ENCODE measurements at places on chromosomes 11 and 22. TPM values are rescaled to one million over a fixed set of nuclear protein-coding genes. Genes with fewer than 3 reads are reported as not detected.

DNA sequence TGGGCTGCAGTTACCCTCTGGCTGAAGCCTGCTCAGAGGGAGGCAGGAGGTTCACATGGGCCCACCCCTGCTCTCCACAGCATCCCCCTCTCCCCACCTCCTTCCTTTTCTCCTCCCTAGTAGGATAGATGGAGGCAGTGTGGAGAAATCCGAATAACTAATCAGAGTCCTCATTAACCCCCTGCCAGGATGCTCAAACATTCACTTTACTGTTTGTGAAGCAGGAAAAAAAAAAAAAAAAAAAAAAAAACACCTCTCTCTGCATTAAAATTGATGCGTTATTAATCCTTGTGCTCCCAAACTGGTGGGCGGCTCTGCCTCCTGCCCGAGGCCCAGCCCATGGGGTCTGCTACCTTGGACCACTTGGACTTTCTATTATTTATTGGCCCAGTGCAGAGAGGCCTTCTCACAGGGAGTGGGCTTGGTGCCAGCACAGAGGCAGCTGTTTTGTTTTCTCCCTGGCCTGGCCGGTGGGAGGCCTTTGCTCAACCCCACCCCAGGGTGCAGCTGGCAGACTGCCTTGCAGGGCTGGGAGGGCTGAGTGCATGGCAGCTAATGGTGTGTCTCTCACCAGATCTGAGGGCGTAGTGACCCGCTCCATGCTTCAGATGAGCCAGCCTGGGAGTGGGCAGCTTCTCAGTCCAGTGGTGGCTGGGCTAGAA is 150.7 kb downstream of the PKNOX2 start:
- no peak for DNase-seq

The KLHL35 gene
- 3.1 TPM for total RNA-seq

DNA sequence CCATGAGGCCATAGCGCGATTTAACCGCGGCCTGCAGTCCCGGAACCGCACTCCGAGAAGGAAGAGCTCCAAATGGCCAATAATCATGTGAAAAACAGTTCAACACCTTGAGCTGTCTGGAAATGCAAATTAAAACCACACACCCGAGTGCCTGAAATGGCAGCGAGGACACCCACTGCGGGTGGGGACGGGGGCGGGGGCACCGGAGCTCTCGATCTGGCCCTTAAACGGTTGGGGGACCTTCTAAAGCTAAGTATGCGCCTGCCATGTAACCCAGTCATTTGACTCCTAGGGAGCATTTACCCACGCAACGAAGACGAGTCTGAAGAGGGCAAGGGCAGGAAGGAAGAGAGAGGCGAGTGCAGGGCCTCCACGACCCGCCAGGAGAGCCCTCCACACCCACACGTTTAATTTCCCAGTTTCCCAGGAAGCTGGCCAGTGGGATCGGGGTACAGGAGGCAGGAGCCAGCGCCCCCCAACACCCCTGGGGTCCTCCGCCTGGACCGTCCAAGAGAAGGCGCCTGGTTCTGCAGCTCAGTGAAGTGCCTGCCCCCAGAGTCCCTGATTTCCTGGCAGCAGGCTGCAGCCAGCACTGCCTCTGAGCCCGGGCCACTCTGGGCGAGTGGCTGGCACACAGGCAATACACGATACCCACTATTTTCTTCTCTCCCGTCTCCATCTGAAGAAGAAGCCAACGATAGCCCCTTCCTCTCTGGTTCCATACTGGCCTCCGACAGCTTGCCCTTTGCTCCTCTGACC is 1.7 kb downstream of the TTLL8 start:
- DNase-seq: no peak

DNA sequence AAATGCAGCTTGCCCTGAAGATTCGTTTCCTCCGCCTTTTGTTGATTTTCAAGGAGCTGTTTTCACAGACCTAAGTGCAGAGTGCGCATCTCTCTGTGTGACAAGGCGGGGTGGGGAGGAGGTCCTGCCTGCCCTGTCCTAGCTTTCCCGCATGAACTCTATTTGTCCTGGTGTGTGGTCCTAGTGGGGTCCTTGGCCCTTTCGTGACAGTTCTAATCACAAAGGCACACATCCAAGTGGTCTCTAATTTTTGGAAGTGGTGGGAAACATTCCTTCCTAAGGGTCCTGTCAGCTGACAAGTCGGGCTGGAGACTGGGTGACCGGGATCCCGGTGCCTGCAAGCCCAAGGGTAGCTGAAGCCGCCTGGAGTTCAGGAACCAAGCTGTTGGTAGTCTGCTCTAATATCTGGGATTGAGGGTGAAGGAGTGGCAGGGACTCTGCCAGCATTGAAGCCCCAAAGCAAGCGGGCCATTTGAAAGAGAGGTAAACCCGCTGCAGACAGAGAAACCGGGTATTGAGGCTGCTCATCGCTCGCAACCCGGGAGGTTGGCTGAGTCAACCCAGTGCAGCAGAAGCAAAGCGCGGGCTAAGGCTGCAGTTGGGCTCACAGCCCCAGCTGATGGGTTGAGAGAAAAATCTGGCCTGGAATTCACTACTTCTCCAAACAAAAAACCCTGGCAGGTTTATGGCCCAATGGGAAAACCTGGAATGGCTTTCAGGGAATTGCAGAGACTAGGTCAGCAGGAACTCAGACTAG is 28.1 kb upstream of the FBXO3 start:
- DNase-seq: no peak

- no peak for DNase-seq
Measured at GRCh38 chr22:48885919-48886305, 941.8 kb downstream of the BRD1 start.

GRCh38 chr22:10780281-10780680 is 4747.7 kb upstream of the OR11H1 start:
- no peak for DNase-seq

The CRYAB gene
- total RNA-seq: not detected

DNA sequence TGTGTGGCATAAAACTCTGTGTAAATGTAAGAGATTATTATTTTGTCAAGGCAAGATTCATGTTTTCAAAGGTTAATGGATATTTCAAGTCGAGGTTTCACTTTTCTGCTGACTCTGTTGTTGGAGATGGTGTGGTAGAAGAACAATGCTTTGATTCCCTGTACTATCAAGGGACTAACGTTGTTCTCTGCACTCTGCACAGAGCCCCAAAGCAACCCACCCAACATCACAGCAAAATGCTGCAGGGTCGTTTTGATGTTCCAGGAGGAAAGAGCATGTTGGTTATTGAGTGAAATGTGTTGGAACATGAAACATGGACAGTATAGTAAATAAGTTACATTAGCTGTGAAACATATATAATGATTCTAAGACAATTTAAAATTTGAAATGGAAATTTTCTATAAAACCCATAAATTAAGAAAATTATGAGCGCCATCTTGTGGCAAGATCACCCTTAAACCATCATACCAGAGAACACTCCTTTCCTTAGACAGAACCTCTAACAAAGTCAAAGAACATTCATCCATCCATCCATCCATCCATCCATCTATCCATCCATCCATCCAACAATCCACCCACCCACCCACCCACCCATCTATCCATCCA is 164.4 kb upstream of the ZBED5 start:
- DNase-seq: no peak

DNA sequence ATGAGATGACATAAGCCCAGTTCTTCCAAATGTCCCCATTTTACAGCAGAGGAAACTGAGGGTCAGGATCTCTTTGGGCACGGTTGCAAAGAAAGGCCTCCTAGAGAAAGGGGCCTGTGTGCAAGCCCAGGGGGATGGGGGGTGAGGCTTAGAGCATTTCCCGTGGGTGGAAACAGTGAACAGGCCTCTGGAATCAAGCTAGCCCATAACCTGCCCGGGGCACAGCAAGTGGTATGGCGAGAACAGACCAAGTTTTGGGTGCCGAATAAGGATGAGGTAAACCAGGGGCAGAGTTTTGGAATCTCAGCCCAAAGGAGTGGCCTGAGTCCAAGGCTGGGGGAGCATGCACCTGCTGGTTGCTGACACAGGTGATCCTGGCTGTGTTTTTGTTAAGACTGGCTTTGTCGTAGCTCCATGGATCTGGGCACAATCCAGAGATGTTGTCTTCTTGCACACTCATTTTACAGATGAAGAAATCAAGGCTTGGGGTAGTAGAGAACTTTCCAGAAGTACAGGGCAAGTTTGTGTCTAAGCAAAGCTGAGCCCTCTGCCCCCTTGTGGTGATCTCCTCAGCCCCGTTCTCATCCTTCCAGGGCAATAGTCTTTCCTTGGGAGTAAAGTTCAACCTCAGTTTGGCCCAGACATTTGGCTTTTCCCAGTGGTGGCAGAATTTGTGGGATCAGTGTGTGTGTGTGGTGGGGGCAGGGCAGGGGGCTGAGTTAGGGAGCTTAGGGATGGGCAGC is 53.5 kb upstream of the MYEOV start:
- no peak for DNase-seq

The SLC6A5 gene
- total RNA-seq: not detected

DNA sequence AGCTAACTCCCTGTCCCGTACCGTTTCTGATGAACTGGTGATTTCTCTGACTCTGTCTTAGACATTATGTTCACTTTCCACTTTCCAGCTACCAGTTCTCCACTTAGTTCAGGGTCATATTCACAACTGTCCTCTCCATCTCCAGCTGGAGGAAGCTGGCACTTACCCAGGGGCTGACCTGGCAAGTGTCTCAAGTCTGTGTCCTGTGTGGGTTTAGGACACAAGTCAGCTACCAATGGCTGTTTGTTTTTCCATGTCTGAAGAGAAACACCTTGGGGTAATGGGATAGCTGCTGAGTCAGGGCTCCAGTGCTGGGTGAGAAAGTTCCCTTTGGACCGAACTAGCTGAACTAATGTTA is 134.4 kb downstream of the CSNK2A3 start:
- no peak for DNase-seq

- no peak for DNase-seq
Measured at GRCh38 chr11:68564261-68564660, 103.7 kb downstream of the PPP6R3 start.

DNA sequence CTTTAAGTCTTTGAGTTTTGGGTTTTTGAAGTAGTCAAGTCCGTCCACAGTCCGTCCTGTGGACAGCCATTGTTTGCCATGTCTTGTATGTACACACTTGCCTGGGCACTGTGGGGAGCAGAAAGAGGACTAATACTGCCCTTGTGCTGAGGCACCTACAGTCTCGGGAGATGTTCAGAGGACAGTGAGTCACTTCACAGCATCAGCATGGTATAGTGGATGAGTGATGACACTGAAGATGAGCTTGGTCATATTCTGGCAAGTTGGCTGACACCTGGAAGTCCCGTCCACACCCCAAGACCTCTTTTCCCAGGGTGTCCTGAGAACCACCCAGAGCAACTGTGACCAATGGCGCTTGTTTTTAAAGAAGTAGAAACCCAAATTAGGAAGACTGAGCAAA is 29.2 kb downstream of the NF2 start:
- DNase-seq: no peak

DNA sequence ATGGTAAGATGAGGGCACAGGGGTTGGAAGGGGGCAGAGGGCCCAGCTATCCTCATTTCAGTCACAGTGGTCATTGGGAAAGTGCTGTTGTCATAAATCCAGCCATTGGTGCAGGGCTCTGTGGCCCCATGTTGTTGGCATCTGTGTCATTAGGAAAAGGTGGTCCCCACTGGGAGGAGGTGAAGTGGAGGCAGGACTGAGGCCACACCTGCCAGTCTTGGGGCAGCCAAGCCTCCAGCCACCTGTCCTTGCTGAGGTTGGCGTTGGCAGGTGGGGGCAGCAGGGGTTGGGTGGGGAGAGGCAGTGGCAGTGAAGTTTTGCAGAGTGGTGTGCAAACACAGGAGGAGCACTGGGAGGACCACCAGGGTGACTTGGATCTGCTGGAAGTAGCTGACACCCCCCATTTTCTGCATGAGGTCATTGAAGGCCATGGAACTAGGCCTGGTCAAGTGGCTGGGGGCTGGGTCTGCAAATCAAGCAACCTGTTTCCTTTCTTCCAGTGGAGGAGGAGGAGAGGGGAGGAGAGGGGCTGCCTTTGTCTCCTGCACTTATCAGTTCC is 25.3 kb downstream of the SLC22A6 start:
- DNase-seq: no peak

GRCh38 chr11:63985812-63986155 is 454 bp upstream of the OTUB1 start:
- DNase-seq: peak; percentile 45

DNA sequence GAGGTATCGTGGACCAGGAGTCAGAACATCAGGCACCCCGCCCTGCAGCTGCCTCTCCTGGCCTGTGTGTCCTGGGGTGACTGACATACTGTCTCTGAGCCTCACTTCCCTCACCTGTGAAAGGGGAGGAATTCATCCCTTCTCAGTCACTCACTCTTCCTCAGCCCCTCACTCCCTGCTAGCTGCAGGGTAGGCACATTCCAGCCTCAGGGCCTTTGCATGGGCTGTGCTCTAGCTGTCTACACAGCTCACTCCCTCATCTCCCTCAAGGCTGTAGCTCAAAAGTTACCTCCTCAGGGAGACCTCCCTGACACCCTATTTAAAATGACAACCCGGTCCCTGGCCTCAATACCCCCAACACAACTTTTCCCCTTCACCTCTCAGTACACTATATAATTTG is 2.5 kb downstream of the TP53I11 start:
- no peak for DNase-seq

GRCh38 chr11:14904745-14905103 is 12.7 kb upstream of the CYP2R1 start:
- peak; percentile 65 for DNase-seq

- DNase-seq: no peak
Measured at GRCh38 chr22:49372530-49373288, 455.0 kb downstream of the BRD1 start.

GRCh38 chr11:86938203-86938899 is 16.8 kb downstream of the FZD4 start:
- DNase-seq: no peak

GRCh38 chr11:64850979-64851567 is 6.6 kb upstream of the CDC42BPG start:
- DNase-seq: peak; percentile 53

The KRTAP5-7 gene
- not detected for total RNA-seq

- DNase-seq: peak; percentile 30
Measured at GRCh38 chr22:40345815-40346184, 500 bp upstream of the ADSL start.

DNA sequence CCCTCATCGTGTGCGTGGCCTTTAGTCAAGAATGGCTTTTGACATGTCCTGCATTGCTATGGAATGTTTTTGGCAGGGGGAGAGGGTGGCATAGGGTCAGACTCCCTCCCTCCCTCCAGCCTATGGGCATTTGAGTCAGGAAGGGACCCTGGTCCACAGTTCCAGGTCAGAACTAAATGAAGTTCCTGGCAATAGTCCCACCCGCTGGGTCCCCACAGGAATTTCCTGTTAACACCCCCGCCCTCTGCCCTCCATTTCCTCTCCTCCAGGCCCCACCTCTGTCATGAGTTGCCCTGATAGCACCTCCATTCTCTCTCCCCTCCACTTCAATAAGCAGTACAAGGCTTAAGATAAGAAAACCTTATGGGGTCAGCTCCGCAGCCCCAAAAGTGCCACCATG is 40.8 kb upstream of the LMO2 start:
- no peak for DNase-seq

DNA sequence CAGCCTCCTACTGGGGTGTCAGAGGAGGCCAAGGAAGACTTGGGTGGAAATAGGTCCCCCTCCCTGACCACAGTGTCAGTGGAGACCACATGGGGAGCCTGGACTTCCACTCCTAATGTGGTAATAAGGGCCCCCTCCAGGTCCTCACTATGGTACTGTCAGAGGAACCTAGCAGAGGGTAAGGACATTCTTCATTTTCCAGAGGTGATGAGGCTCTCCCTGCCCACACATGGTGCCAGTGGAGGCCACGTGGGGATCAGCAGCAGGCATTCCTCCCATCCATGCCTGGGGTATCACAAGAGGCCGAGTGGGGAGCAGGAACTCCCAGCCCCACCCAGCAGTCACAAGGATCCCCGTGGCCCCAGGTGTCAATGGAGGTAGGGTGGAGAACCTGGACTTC is 6.5 kb upstream of the CLDN5 start:
- no peak for DNase-seq

GRCh38 chr11:19073454-19074415 is 13.2 kb upstream of the MRGPRX2 start:
- no peak for DNase-seq
